ENCODE measurements at places on chromosomes 16 and 17.

DNA sequence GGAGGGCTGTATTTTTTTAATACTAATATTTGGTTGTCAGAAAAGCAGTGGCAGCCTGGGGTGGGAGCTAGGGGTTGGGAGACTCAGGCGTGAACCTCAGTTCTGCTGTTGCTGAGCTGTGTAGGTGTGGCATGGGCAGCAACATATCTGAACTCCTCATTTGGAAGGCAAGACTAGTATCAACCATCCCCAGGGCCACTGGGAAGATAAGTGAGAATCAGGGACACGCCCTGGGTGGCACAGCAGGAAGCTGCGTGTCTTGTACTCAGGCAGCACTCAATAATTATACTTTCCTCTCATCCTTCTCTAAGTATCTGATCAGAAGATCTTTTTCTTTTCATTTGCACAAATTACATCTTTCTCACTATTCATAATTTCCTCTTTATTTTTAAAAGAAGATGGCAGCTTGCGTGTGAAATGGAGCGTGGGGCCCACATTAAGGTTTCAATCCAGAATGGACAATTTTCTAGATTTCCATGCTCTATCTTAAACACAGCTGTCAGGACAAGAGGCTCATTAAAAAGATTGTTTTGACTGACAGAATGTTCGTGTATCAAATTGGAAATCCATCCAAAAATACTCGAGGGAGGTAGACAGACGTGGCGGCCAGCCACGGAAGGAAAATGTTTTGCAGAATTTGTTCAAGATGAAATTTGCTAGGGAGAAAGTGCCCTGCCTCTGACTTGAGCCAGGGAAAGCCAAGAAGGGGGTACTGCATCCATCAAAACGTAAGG, 121.1 kb downstream of the CPPED1 start:
- no peak for DNase-seq

GRCh38 chr17:6352016-6352415, 82.9 kb downstream of the AIPL1 start:
- no peak for DNase-seq

DNA sequence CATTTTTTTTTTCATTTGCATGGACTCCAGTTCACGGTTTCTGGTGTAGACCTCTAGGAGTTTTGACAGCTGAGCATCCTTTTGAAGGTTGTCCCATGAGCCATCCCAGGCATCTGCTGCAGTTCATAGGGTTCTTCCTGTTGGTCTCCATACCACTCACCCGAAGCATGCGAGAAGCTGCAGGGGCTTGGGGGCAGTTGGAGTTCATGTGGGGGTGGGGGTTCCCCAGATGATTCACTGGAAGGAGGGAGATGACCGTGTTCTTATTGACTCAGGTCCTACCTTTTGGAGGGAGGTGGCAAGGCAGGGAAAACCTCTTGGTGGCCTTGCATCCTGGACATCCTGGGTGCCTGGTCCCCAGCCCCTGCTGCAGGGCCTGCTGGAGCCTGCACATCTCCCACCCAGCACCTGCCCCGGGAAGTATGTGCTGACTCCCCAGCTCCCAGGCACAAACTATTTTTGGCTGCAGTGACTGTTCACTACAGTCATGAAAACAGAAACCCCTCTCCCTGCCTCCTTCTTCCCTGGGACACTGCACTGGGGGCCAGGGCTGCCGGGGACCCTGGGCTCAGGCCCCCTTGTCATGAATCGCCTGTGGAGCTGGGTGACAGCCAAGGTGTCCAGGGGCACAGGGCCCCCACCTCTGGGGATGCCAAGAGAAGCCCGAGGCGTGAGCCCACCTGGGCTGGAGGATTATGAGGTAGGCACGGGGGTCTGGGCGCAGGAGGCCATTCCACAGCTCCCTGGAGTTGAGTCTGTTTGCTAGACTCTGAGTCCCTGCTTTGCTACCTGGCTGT, 64.9 kb upstream of the LGALS9 start:
- DNase-seq, result no peak

- DNase-seq, result no peak
These were observed 8.9 kb downstream of the SLC5A11 start for GRCh38 chr16:24854607-24855171.

DNA sequence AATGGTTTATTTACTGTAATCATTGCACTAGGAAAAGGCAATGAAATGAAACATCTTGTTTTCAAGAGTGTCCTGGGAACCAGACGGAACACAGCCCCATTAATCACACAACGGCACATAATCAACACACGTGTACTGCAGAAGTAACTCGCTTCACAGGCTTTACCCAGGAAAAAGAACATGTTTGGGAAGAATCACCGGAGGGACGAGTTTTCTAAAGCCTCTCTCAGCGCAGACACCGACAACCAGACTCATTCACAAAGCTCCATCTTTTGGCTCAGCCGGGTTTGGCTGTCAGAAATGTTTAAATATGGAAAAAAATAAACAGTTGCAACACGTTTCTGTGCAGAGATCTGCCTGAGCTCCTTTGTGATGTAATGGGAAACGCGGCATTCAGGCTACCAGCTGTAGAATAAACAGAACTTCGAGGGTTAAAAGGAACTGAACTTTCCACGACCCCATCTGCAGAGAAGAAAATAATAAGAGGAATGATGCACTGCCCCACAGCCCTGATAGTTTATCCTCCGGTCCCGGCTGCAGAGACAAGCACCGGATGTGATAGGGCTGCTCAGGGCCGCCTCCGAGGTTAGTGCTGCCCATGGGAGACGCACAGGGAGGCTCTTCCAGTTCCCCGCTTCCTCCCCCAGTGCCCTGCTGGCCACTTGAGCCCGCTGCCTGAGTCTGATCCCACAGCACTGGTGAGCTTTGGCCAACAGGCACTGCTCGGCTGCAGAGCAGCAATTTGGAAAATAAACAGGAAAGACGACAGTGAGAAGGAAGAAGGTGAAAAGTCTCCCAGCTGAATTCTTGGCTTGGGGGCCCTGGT, 119.8 kb downstream of the HIC1 start:
- DNase-seq, result peak; percentile 56

GRCh38 chr17:36671144-36671543, 69.8 kb downstream of the MRM1 start:
- DNase-seq, result no peak

DNA sequence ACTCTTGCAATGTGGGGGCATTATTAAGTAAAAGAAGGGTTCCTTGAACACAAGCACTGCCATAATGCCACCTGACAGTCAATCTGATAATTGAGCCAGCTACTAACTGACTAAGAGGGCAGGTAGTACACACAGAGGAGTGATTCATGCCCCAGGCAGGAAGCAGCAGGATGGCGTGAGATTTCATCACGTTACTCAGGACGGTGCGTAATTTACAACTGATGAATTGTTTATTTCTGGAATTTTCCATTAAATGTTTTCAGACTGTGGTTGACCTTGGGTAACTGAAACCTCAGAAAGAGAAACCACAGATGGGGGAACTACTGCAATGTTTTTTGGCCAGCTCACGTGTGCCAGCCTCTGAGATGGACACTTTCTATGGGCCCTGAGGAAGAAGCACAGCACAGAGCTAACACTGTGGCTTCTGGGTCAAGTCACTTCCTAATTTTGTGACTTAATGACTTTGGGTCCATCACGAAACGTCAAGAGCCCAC, 46.7 kb downstream of the C17orf67 start:
- peak; percentile 91 for DNase-seq

- DNase-seq, result no peak
These were observed 46.3 kb downstream of the DNAH9 start for GRCh38 chr17:11644265-11645212.

DNA sequence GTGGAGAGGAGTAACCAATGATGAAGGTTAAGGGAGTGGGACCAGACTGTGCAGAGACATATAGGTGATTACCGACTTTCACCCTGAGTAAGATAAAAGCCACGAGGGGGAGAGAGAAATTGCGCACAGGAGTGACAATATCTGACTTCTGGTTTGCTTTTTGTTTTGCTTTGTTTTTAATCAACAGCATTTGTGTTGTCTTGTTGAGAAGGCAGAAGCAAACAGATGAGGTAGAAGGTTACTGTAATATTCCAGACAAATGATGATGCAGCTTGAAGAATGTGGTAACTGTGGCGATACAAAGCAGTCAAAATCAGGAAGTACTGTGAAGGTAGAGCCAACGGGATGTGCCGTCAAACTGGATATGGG, 7.5 kb downstream of the PELP1 start:
- no peak for DNase-seq
